ENCODE measurements at places on chromosomes 2 and 18. TPM values are rescaled to one million over a fixed set of nuclear protein-coding genes. Genes with fewer than 3 reads are reported as not detected.
A peak's percentile ranks its signal among the peaks of the same experiment; 100 is the strongest.

DNA sequence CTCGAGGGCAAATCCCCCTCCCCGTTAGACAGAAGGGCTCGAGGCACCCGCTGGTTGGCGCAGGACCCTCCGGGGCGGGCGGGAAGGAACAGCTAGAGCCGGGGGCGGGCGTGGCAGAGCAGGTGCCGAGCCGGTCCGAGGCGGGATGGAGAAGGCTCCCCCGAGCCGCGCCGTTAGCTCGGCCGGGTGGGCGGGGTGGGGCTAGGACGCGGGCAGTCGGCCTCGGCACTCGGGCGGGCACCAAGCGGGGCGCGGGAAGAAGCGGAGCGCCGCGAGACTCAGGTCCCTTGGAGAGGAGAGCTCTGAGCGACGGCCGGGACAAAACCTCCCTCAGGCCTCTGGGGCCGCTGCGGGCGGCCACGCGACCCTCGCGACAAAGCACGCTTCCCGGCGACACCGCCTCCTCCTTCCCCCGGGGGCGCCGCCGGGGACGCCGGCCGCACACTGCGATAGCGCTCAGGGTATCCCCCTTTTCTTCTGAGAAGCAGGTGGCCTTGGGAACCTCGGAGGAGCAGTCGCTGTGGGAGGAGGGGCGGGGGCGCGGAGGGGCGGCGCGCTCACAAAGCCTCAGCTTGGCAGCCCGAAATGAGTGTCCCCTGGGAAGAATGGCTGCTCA is 721 bp downstream of the FHOD3 start:
- peak overlapping the region; percentile 41 for H3K4me3 ChIP-seq
- H3K27me3 ChIP-seq = peaks cover 6% of the 10 kb centered on the region
- no peak overlapping the region for H3K27ac ChIP-seq
- no peak for DNase-seq
- peaks cover 7% of the 10 kb centered on the region for H3K4me1 ChIP-seq
- H3K36me3 ChIP-seq = no peaks in the 10 kb centered on the region

DNA sequence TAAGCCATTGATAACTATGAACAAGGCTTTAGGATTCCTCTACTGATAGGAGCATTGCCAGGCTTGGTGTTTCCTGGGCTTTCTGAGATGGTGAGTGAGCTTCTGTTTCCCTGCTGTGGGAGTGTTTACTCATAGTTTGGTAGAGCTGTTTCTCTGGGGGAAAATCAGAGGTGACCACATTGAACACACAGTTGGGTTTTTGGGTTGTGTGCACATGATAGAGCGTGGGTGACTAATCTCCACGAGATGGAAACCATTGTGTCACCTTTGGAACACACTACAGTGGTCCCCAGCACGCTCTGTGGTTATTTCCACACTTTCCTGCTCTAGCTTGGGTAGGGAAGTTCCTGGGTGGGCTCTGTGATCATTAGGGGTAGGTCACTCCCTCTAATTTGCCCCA is 5.4 kb downstream of the IL1R1 start:
- H3K27ac ChIP-seq = no peak overlapping the region
- H3K4me3 ChIP-seq = no peak overlapping the region
- peaks cover 41% of the 10 kb centered on the region for H3K36me3 ChIP-seq
- peaks cover 31% of the 10 kb centered on the region for H3K4me1 ChIP-seq

Gene AKAIN1
- polyA plus RNA-seq = not detected

DNA sequence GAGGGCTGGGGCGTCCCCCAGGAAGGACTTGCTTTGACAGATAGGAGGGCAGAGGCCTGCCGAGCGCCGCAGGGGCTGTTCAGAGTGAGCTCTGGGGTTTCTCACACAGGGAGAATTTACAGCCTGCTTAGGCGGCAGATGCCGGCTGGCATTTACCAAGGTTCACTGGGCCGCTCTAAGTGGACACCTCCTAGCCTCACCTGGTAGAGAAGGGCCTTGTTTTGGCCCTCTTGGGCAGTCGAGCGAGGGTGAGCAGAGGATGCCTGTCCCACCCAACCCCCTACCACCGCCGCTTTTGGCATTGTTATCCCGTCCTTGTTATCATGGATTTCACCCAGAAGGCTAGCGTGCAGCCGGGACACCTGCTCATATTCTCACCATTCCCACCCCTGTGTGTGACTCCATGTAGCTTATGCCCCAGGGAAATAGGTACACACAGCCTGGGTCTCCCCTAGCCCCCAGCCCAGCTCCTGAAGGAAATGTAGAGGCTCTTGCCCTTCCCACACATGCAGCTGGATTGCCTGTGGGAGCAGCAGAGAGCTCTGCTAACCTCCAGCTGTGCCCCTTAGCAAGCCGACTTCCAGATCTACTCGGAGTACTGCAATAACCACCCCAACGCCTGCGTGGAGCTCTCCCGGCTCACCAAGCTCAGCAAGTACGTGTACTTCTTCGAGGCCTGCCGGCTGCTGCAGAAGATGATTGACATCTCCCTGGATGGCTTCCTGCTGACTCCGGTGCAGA is 52.4 kb downstream of the FAM168B start:
- no peaks in the 10 kb centered on the region for H3K27me3 ChIP-seq
- no peaks in the 10 kb centered on the region for H3K4me1 ChIP-seq
- no peak overlapping the region for H3K4me3 ChIP-seq
- H3K36me3 ChIP-seq = no peaks in the 10 kb centered on the region
- no peak overlapping the region for H3K27ac ChIP-seq

Gene LRP2
- polyA plus RNA-seq = 5.9 TPM

Gene AMER3
- polyA plus RNA-seq = not detected

DNA sequence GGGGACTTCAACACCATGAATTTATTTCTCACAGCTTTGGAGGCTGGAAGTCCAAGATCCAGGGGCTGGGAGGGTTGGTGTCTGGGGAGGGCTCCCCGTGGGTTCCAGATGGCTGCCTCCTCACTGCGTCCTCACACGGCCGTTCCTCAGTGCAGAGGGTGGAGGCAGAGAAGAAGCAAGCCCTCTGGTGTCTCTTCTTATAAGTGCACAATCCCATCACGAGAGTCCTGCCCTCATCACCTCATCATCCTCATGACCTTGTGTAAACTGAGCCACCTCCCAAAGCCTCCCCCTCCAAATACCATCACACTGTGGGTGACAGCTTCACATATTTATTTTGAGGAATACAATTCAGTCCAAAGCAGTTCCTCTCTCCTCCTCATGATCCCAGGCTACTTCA is 26.3 kb downstream of the TMEM163 start:
- H3K27me3 ChIP-seq = no peaks in the 10 kb centered on the region
- DNase-seq = no peak
- no peaks in the 10 kb centered on the region for H3K36me3 ChIP-seq

DNA sequence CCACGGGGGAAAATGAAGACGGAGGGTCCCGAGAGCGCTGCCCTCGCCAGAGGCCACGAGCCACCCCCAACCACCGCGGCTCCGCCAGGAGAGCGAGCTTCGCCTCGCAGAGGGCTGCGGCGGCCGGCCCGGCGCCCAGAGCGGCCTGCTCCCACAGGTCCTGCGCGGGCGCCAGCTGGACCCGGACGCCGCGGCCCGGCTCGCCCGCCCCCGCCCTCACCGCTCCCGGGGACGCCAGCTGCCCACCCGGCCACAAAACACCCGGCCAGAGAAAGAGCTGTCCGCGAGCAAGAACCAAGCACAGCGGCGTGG is 709 bp downstream of the PTPN2 start:
- H3K27ac ChIP-seq = peak overlapping the region; percentile 99
- DNase-seq = no peak
- H3K36me3 ChIP-seq = no peaks in the 10 kb centered on the region
- H3K4me1 ChIP-seq = peaks cover 26% of the 10 kb centered on the region

Gene ZSCAN30
- 9.7 TPM for polyA plus RNA-seq

GRCh38 chr2:88054782-88055370 is 707 bp downstream of the KRCC1 start:
- DNase-seq = peak; percentile 59
- H3K4me3 ChIP-seq = peak overlapping the region; percentile 79
- H3K36me3 ChIP-seq = no peaks in the 10 kb centered on the region
- H3K27me3 ChIP-seq = no peaks in the 10 kb centered on the region
- H3K4me1 ChIP-seq = peaks cover 11% of the 10 kb centered on the region
- peak overlapping the region; percentile 99 for H3K27ac ChIP-seq

Gene LIPG
- 93.9 TPM for polyA plus RNA-seq

Gene SPP2
- polyA plus RNA-seq = not detected

Gene KCNK3
- polyA plus RNA-seq = 12.2 TPM

Gene CDCA7
- polyA plus RNA-seq = 1.3 TPM

All from lung (tissue), 17 donors.